Tibial nerve (tissue), 4 donors: ENCODE measurements at places on chromosomes 4 and X. TPM values are rescaled to one million over a fixed set of nuclear protein-coding genes. Genes with fewer than 3 reads are reported as not detected.

THAP9 gene
- 3.3 TPM for total RNA-seq

GPR143 gene
- total RNA-seq: 0.21 TPM

ARR3 gene
- total RNA-seq: not detected

DNA sequence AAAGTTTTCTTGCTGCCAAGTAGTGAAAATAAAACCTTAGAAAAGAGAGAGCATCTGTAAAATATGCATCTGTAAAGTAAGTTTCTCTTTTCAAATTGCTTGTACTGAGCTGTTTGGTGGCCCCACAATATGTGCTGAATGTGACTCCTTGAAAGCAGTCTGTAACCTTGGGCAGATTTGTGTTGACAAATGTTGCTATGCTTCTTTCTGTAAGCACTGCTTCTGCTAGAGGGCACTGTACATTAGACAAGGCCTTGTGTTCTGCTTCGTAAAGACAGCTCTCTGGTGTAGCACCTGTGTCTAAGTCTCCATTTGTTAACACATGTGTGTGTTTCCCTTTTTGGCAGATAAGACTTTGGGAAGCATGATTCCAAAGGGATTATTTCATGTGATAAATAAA, 56.6 kb upstream of the NRK start:
- H3K27me3 ChIP-seq: peaks cover 13% of the 10 kb centered on the region
- no peak overlapping the region for H3K4me3 ChIP-seq
- no peak overlapping the region for H3K27ac ChIP-seq
- no peak for DNase-seq

DNA sequence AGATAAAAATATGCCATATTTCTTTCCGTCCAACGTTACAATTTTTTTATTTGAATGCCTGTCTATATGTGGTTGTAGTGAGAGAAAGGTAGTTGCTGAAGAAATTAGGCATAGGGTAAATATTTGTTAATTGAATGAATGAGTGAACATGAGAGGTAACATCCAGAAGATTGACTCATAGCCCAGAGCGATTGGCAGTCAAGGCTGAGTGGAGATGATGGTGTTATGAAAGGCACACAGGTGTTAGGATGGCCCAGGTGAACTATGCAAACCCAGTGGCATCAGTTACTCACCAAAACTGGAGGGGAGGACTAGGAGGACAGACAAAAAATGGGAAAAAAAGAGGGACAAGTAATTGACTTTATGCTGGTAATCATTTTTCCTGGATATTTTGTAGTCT, 31.7 kb upstream of the SPRY1 start:
- DNase-seq: no peak
- H3K27ac ChIP-seq: no peak overlapping the region
- no peaks in the 10 kb centered on the region for H3K36me3 ChIP-seq
- H3K27me3 ChIP-seq: no peaks in the 10 kb centered on the region

GRCh38 chrX:112695494-112695893, 15.8 kb upstream of the LHFPL1 start:
- no peaks in the 10 kb centered on the region for H3K27me3 ChIP-seq
- no peak overlapping the region for H3K27ac ChIP-seq
- no peak for DNase-seq
- H3K4me1 ChIP-seq: no peaks in the 10 kb centered on the region
- no peak overlapping the region for H3K4me3 ChIP-seq

DNA sequence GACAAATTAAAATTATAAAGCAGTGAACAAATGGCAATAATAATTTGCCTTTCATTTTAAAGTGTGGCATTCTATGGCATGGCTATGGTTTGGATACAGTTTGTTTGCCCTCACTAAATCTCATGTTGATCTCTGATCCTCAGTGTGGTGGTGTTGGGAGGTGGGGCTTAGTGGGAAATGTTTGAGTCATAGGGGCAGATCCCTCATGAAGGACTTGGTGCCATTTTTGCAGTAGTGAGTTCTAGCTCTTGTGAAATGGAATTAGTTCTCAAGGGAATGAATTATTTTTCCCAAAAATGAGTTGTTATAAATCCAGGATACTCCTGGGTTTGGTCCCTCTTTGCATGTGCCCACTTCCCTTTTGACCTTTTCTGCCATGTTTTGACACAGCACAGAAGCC, 181.4 kb downstream of the AMELX start:
- no peaks in the 10 kb centered on the region for H3K4me1 ChIP-seq
- no peaks in the 10 kb centered on the region for H3K27me3 ChIP-seq

DNA sequence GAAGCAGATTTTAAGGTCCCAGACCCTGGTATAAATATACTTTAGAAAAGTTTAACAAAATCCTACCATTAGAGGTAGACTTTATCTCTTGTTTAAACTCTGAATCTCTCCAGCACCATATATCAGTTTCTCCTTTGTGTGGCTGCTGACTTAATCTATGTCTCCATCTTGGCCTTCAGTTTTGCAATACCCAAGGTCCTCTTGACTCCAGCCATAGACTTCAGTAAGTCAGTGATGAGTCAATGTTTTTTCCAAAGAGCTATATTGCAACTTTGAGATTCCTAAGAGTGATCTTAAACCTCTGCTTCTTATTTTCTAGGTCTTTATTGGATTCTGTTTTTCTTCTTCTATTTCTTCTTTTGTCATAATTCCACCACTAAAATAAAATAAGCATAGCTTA, 50.8 kb upstream of the ADGRL3 start:
- no peak overlapping the region for H3K4me3 ChIP-seq
- no peak for DNase-seq
- H3K4me1 ChIP-seq: no peaks in the 10 kb centered on the region

DNA sequence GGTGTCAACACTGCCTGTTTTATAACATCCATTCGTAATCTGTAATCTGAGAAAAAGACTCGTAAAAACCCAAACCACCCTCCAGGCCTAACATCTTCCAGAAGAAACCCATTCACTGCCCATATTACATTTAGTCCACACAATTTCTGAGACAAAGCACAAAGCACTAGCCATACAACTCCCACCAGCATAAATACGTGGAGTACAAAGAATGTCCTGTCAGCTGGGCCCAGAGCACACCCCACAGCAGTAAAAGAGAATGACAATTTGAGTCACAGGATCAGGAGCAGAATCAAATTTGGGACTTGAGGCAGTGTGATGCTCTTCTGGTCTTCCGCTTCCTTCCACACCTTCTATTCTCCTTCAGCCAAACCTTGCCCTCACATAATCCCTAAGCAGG, 6.8 kb downstream of the MECP2 start:
- no peaks in the 10 kb centered on the region for H3K36me3 ChIP-seq
- no peak overlapping the region for H3K4me3 ChIP-seq
- H3K27ac ChIP-seq: no peak overlapping the region
- no peaks in the 10 kb centered on the region for H3K27me3 ChIP-seq
- DNase-seq: no peak
- peaks cover 49% of the 10 kb centered on the region for H3K4me1 ChIP-seq

DNA sequence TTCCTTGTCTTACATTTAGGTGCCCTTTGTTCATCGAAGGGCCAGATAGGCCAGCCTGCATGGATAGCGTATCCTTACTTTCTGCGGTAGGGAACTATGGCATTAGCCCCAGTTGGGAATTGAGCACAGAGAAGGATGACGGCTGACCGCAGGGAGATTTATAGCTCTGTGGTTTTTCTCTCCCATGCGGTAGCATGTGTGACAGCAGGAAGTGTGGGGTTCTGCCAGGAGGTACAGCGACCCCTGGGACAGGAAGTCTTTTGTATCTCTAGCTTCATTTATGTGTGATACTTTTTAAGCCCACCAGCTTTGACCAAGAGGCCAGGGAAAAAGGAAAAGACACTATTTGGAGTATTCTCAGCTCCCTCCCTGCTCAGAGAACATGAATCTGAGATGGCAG, 33.1 kb downstream of the GAB3 start:
- H3K4me3 ChIP-seq: no peak overlapping the region
- no peak for DNase-seq
- no peaks in the 10 kb centered on the region for H3K36me3 ChIP-seq
- no peak overlapping the region for H3K27ac ChIP-seq

DNA sequence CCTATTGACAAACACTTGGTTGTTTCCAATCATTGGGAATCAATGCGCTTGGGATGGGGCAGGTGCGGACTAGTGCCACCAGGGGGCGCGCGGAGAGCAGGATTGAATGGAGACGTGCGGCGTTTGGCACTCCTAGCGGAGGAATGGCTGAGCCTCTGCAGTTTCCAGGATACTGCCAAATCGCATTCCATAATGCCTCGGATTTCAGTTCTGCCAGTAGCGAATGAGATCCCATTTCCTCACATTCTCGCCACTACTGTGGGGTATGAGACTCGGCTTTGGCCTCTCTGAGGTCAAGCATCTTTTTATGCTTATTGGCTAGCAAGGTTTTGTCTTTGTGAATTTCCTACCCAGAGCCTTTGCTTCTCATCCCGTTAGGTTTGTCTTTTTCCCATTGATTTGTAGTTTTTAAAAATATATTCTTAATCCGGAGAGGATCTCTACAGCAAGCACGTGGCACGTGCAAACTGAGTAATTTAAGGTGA, 28.7 kb downstream of the CLDN34 start:
- H3K4me1 ChIP-seq: no peaks in the 10 kb centered on the region
- H3K4me3 ChIP-seq: no peak overlapping the region
- peak; percentile 87 for DNase-seq
- H3K27me3 ChIP-seq: no peaks in the 10 kb centered on the region
- no peaks in the 10 kb centered on the region for H3K36me3 ChIP-seq
